Renal cortical epithelial cell (primary cell): ENCODE measurements at places on chromosomes 6 and 20. TPM values are rescaled to one million over a fixed set of nuclear protein-coding genes. Genes with fewer than 3 reads are reported as not detected.

SLC22A7 gene
- total RNA-seq = not detected in 2 replicates

ARFGEF2 gene
- 58.7 and 71.0 TPM in 2 replicates for total RNA-seq

HLA-E gene
- total RNA-seq = 170 and 213 TPM in 2 replicates

PLN gene
- not detected in 2 replicates for total RNA-seq
